Pancreas (tissue), 10 donors: ENCODE measurements at places on chromosomes 4 and X. TPM values are rescaled to one million over a fixed set of nuclear protein-coding genes. Genes with fewer than 3 reads are reported as not detected.
A peak's percentile ranks its signal among the peaks of the same experiment; 100 is the strongest.

Gene PNCK
- total RNA-seq, result not detected

Gene EVC
- 10.4 TPM for total RNA-seq

Gene PDGFC
- total RNA-seq, result 10.8 TPM

Gene ARMCX2
- total RNA-seq, result 17.9 TPM

Gene ATP1B4
- not detected for total RNA-seq

Gene RFC1
- total RNA-seq, result 44.7 TPM

Gene SMIM31
- 2.2 TPM for total RNA-seq

Gene ACE2
- total RNA-seq, result 3.1 TPM

GRCh38 chr4:64940698-64941097, 531.4 kb upstream of the TECRL start:
- no peaks in the 10 kb centered on the region for H3K27me3 ChIP-seq
- H3K4me3 ChIP-seq, result no peak overlapping the region
- H3K27ac ChIP-seq, result no peak overlapping the region
- H3K4me1 ChIP-seq, result no peaks in the 10 kb centered on the region
- no peaks in the 10 kb centered on the region for H3K36me3 ChIP-seq

GRCh38 chr4:140719022-140719421, 37.2 kb downstream of the TBC1D9 start:
- DNase-seq, result no peak
- H3K4me3 ChIP-seq, result no peak overlapping the region
- no peak overlapping the region for H3K27ac ChIP-seq
- H3K4me1 ChIP-seq, result no peaks in the 10 kb centered on the region

DNA sequence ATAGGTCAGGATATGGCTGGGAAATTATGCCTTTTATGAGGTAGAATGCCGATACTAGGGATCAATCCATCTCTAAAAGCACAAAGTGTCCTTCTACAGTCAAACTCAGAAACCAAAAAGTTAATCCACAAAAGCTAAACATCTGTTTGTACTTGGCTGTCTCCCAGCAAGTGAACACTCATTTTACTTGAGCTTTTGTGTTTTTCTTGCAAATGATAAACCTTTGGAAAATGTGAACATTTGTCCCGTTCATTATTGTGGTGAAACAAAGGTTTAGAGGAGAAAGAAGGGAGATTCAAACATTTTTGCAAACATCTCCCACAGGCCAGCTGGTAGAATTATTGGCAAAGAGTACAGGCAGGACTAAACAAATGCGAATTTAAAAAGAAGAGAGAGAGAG, 300.6 kb upstream of the SPANXN1 start:
- no peaks in the 10 kb centered on the region for H3K27me3 ChIP-seq
- no peak for DNase-seq

- no peaks in the 10 kb centered on the region for H3K4me1 ChIP-seq
- H3K27ac ChIP-seq, result no peak overlapping the region
- H3K27me3 ChIP-seq, result no peaks in the 10 kb centered on the region
- no peaks in the 10 kb centered on the region for H3K36me3 ChIP-seq
- no peak overlapping the region for H3K4me3 ChIP-seq
- DNase-seq, result no peak
Measured at GRCh38 chr4:114251020-114251419, 271.6 kb upstream of the ARSJ start.

DNA sequence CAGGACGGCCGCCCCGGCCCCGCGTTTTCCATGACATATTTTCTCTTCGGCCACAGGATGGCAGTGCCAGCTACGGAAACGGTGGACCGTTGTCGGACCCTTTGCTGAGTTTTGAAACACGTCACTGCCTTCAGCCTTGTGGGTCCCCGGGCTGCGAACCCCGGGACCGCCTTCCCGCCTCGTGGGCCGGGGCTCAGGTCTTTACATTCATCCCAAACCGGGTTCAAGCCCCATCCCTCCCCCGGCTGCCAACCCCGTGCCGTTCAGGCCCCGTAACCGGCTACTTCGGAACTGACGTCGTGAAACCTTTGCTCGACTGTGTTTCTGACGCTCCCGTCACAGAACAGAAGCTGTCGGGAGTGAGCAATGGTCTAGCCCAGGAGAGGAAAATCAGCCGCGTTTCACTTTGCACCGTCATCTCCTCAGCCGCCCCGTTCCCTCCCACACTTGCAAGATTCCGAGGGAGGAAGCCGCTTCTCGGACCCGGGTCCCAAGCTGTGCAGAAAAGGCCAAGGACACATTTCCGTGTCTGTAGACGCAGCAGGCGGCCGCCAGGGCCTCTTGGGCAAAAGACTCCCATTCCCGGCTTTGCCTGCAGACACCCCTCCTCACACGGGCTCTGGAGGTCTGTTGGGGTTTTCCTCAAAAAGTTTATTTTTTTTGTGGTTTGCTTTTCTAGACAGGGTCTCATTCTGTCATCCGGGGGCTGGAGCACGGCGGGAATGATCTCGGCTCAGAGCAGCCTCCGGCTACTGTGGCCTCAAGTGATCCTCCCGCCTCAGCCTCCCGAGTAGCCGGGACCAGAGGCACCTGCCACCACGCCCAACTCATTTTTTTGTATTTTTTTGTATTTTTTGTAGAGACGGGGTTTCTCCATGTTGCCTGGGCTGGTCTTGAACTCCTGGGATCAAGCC, 41.4 kb upstream of the PPP2R3B start:
- no peak for DNase-seq
- no peak overlapping the region for H3K27ac ChIP-seq
- H3K4me3 ChIP-seq, result no peak overlapping the region

DNA sequence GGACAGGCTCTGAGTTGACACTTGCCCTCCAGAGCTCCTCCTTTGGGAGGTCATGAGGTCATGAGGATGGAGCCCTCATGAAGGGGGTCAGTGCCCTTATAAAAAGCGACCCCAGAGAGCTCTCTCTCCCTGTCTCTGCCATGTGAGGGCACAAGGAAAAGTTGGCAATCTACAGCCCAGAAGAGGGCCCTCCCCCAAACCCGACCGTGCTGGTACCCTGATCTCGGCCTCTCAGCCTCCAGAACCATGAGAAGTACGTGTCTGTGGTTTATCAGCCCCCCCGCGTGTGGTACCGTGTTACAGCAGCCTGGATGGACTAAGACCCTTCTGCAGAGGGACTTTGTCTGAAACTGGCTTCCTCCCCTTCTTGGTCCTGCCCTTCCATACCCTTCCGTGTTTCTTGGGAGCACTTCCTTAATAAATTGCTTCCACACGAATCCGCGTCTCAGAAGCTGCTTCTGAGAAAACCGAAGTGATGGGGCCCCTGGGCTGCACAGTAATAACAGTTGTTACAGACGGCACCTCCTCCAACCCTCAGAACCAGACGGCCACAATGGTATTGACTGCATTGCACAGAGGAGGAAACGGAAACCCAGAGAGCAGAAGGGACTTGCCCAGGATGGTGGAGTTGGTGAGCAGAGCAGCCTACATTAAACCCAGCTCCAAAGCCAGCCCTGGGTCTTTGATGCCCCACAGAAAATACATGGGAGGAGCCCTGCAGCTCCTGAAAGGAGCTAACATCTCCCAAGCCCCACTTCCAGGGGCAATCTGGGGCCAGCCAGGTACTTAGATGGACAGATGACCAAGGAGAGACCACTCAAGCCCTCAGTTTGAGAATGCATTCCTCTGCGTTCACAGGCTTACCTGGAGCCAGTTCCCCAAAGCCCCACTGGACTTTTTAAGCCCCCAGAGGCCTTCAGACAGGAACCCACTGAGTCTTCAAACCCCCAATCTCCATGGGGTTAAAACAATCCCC, 242.7 kb downstream of the BCOR start:
- no peak for DNase-seq
- H3K27me3 ChIP-seq, result no peaks in the 10 kb centered on the region
- no peaks in the 10 kb centered on the region for H3K4me1 ChIP-seq

DNA sequence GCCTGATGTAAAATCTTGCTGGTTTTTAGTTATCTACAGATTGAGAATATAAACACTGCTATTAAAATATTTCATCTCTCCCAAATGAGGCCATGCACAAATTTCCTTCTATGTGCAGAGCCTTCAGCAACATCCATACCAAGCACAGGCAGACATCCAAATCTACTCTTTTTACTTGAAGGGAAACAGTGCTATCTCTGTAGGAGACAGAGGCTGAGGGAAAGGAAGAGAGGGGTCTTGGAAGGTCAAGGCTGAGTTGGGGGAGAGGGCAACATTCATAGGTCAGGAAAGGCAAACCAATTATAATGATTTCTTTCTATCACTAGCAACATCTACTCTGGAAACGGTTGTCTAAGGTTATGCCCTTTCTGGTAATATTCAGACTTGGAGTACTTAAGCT, 240.2 kb downstream of the CBR4 start:
- DNase-seq, result no peak
- H3K4me3 ChIP-seq, result no peak overlapping the region
- no peak overlapping the region for H3K27ac ChIP-seq
- no peaks in the 10 kb centered on the region for H3K4me1 ChIP-seq
- H3K36me3 ChIP-seq, result no peaks in the 10 kb centered on the region

GRCh38 chr4:3730422-3731190, 35.6 kb upstream of the ADRA2C start:
- H3K4me1 ChIP-seq, result no peaks in the 10 kb centered on the region
- no peaks in the 10 kb centered on the region for H3K36me3 ChIP-seq
- no peak overlapping the region for H3K27ac ChIP-seq
- H3K27me3 ChIP-seq, result no peaks in the 10 kb centered on the region
- no peak for DNase-seq

- no peak overlapping the region for H3K27ac ChIP-seq
- no peaks in the 10 kb centered on the region for H3K4me1 ChIP-seq
- DNase-seq, result no peak
Measured at GRCh38 chrX:82362990-82363389, 1145.1 kb upstream of the POU3F4 start.

DNA sequence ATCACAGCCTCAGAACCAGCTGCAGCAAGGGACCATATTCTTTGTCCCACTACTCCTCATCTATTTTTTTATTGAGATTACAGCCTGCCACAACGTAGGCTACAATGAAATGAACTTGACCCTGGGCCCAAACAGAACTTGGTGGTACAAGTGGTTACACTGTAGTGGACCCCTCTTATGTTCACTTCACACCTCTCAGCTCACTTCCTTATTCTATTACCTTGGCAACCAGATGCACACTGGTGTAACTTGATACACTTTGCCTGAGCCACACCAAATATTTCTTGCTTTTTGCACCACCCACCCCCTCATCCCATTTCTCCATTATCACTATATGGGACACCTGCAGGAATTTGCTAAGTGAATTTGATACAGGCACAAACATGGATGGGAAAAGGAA, 105.8 kb downstream of the CXCL13 start:
- no peak overlapping the region for H3K4me3 ChIP-seq
- H3K4me1 ChIP-seq, result peaks cover 13% of the 10 kb centered on the region
- H3K36me3 ChIP-seq, result no peaks in the 10 kb centered on the region

DNA sequence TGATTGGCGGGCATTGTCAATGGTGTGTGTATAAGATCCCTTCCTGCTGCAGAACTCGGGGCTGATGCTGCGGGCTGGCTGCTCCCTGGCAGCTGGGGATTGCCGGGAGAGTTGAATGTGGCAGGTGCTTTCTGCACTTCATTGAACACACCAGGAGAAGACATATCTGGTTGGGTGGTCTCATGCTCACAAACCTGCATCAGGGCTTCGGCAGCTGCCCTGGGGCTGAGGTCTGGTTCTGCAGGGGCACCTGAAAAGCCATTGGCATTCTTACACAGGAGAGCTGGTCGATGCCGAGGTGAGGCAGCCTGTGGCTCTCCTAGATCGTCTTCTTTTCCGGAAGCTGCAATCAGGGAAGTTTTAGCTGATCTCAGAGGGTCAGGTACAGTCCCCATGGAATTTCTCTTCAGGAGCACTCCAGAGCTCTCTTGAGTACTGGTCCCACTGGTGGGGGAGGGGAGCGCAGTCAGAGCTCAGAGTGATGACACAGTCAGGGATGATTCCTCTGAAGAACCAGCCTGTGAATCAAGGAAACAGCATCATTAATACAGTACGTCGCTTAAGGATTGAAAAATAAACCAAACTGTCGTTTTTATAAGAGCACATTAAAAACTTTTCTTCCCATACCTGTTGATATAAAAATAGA, 57.8 kb downstream of the GPRIN3 start:
- peak; percentile 60 for DNase-seq
- H3K27me3 ChIP-seq, result no peaks in the 10 kb centered on the region
- H3K27ac ChIP-seq, result peak overlapping the region; percentile 74
- no peak overlapping the region for H3K4me3 ChIP-seq

GRCh38 chr4:43732829-43733426, 715.7 kb downstream of the KCTD8 start:
- no peaks in the 10 kb centered on the region for H3K36me3 ChIP-seq
- no peak overlapping the region for H3K4me3 ChIP-seq
- no peaks in the 10 kb centered on the region for H3K4me1 ChIP-seq
- DNase-seq, result no peak
- no peak overlapping the region for H3K27ac ChIP-seq

- H3K27ac ChIP-seq, result no peak overlapping the region
- H3K4me1 ChIP-seq, result no peaks in the 10 kb centered on the region
- DNase-seq, result no peak
- no peak overlapping the region for H3K4me3 ChIP-seq
- no peaks in the 10 kb centered on the region for H3K36me3 ChIP-seq
- H3K27me3 ChIP-seq, result no peaks in the 10 kb centered on the region
Measured at GRCh38 chr4:125956276-125956675, 641.5 kb downstream of the FAT4 start.

GRCh38 chr4:6655924-6656323, 15.4 kb downstream of the MRFAP1 start:
- no peaks in the 10 kb centered on the region for H3K27me3 ChIP-seq
- DNase-seq, result no peak
- H3K4me1 ChIP-seq, result no peaks in the 10 kb centered on the region
- H3K4me3 ChIP-seq, result no peak overlapping the region
- no peaks in the 10 kb centered on the region for H3K36me3 ChIP-seq
- no peak overlapping the region for H3K27ac ChIP-seq

GRCh38 chr4:771464-771863, 54.5 kb downstream of the CPLX1 start:
- H3K27ac ChIP-seq, result no peak overlapping the region
- no peaks in the 10 kb centered on the region for H3K27me3 ChIP-seq
- DNase-seq, result no peak
- peaks cover 45% of the 10 kb centered on the region for H3K36me3 ChIP-seq

GRCh38 chrX:43949669-43950068, 23.5 kb downstream of the NDP start:
- no peak overlapping the region for H3K4me3 ChIP-seq
- H3K4me1 ChIP-seq, result no peaks in the 10 kb centered on the region
- no peaks in the 10 kb centered on the region for H3K36me3 ChIP-seq
- H3K27ac ChIP-seq, result no peak overlapping the region

DNA sequence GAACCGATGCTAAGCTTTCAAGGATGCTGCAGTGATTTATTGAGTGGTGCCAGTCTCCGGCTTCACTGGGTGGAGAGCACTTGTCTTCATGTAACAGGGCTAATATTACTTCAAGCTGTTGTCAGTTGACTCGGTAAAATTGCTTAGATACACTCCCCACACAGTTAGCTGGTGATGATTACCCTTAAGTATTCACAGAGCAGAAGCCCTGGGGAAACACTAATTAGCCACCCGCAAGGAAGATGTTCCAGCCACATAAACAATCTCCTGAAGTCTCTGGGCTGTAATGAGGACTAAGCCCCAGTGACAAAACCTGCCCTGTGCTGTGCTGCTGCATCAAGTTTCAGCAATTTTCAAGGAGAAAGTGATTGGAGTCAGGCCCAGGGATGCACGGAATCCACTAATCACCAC, 37.3 kb upstream of the GK2 start:
- H3K27me3 ChIP-seq, result no peaks in the 10 kb centered on the region
- H3K36me3 ChIP-seq, result no peaks in the 10 kb centered on the region
- no peak overlapping the region for H3K27ac ChIP-seq
- no peak overlapping the region for H3K4me3 ChIP-seq
